ENCODE measurements at places on chromosomes 5 and 9.
A peak's percentile ranks its signal among the peaks of the same experiment; 100 is the strongest.

GRCh38 chr9:108396193-108396592, 459.6 kb downstream of the ACTL7B start:
- no peak for DNase-seq

DNA sequence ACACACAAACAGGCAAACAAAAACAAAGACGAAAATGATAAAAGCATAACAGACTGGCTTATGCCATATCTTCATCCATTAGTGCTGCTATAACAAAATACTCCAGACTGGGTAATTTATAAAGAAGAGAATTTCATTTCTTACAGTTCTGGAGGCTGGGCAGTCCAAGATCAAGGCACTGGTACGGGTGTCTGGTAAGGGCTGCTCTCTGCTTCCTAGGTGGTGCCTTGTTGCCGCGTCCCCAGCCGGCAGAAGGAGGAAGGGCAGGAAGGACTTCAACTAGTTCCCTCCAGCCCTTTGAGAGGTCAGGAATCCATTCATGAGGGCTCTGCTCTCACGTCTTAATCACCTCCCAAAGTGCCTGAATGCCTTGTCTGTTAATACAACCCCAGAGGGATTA, 122.6 kb downstream of the BOD1 start:
- no peak for DNase-seq

GRCh38 chr9:33332011-33332410, 41.7 kb downstream of the NFX1 start:
- no peak for DNase-seq

DNA sequence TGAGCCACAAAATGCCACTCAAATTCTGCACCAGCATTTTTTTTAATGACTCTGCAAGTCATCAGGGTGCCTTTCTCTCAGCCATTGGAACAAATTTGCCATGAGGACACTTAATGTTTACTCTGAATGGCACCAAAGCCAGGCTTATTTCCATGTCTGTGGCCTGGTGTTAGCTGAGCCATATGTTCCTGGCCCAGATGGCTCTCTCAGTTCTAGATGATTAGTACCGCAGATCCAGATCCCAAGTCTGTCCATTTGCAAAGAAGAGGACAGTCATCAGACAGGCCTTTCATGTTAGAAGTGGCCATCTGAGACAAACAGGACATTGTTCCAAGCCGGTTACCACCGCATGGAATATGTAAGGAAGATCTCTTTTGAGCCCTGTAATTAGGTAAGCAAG, 70.3 kb downstream of the INSYN2B start:
- DNase-seq: no peak

DNA sequence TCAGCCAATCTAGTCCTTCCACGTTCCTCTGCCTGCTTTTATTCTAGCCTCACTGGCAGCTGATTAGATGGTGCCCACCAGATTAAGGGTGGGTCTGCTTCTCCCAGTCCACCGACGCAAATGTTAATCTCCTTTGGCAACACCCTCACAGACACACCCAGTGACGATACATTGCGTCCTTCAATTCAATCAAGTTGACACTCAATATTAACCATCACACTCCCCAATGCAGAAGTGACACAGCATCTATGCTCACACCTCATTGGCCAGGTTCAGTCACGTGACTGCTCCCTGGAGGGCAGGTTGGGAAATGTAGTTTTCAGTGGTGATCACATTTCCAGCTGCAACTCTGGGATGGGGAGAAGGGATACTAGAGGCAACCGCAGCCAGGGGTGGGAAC, 13.0 kb downstream of the SUSD3 start:
- DNase-seq: no peak

- peak; percentile 16 for DNase-seq
Observed at GRCh38 chr9:3863111-3863528, 337.3 kb upstream of the RFX3 start.

- DNase-seq: no peak
Observed at GRCh38 chr5:139571543-139571942, 10.4 kb downstream of the UBE2D2 start.

DNA sequence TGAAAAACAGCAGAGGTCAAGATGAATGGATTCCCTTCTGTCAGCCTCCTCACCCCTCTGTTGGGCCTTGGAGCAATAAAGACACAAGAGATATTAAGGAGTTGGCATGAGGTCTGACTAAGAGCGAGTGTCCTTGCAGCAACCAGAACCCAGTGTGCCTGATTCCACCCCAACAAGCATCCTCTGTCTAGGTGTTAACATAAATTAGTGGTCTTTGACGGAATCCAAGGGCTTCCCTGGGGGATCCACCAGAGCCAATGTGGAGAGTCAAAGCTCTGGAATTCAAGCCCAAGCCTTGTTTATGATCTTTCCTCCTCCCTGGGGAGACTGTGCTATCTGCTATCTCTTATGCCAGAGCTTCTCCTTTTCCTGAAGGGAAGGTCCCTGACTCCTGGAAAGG, 128.1 kb upstream of the SMIM23 start:
- no peak for DNase-seq

DNA sequence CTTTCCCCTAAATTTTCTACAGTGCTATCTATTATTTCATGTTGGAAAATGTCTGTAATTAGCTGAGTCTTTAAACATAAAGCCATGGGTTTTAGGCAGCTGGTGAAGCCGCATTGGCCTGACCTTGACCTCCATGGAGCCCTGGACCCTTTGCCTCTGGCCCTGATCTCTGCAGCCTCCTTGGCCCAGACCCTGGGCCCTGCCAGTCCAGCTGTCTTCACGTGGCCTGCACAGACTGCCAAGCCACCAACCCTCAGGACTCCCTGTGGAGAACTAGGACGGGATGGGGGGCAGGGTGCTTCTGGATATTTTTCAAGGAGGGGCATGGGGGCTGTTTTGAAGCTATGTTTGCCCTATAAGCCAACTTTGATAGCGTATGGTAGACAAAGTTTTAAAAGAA, 29.8 kb upstream of the PPARGC1B start:
- no peak for DNase-seq

DNA sequence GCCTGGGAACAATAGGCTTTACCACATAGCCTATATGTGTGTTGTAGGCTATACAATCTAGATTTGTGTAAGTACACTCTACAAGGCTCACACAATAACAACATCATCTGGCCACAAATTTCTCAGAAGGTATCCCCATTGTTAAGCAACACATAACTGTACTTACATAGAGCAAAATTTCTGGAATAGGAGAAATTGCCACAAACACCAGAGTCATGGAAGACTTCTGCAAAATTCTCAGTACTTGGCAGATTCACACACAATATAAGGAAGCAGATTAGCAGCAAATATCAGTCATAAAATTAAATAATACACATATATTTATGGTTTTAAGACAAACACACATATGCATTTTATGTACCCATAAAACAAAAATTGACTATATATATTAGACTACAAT, 16.4 kb downstream of the GNAQ start:
- no peak for DNase-seq

- no peak for DNase-seq
Observed at GRCh38 chr5:39017504-39017903, 56.7 kb downstream of the RICTOR start.

- DNase-seq: no peak
Observed at GRCh38 chr9:105255421-105255820, 11.0 kb downstream of the SLC44A1 start.

DNA sequence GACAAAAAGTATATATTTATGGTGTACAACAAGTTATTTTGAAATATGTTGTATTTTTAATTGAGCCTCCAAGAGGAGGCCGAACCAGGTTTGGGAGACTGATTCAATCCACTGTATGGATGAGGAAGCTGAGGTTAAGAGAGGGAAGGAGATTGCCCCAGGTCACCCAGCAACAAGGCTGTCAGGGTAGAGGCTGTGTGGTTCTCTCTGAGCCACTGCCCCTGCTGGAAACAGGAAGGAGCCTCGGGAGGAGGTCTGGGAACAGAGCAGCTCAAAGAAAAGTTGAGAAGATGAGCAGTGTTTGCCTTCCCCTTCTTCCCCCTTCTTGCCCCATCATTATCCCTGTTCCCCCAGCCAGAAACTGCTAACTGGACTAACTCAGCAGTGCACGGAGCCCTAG, 6.6 kb upstream of the FAT2 start:
- DNase-seq: no peak

- no peak for DNase-seq
Observed at GRCh38 chr5:164202338-164202737, 696.9 kb downstream of the MAT2B start.

DNA sequence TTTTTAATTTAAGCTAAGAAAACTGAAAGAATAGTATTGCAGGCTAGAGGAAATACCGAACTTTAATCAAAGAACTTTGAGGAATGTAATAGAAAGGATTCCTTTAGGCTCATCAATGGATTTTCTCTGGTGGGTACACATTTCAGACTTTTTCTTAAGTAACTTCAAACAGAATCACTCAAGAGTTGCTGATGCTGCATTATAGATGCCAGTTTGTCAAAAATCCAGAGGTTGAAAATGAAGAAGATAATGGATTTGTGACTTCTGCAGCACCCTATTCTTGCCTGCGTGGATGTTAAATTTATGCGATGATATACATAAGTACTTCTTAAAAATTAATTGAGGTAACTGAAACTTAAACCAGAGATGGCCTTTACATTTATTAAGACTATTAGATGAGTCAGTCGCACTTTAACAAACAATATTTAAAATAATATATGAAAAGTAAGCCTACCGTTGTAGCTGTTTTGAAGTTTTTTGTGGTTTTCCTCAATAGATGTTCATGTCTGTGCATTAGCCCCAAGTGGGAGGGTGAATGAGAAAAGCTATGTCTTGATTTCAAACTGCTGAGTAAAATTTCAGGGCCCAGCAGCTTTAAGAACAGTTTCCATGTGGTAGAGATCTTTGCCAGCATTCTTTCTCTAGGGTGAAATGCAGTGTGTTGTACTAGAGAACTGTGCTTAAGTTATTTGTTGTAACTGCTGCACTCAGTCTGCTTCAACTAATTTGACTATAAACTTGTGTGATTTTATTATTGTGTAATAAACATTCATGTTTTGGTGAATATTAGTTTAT, at the start of gene OGN:
Gene OGN, minus strand, starts transcription at position 537 of the 795 bp plus-strand sequence. CDS start 1,171 bp downstream, outside the sequence.
- DNase-seq: no peak

GRCh38 chr9:108468364-108468763, 387.4 kb downstream of the ACTL7B start:
- no peak for DNase-seq

DNA sequence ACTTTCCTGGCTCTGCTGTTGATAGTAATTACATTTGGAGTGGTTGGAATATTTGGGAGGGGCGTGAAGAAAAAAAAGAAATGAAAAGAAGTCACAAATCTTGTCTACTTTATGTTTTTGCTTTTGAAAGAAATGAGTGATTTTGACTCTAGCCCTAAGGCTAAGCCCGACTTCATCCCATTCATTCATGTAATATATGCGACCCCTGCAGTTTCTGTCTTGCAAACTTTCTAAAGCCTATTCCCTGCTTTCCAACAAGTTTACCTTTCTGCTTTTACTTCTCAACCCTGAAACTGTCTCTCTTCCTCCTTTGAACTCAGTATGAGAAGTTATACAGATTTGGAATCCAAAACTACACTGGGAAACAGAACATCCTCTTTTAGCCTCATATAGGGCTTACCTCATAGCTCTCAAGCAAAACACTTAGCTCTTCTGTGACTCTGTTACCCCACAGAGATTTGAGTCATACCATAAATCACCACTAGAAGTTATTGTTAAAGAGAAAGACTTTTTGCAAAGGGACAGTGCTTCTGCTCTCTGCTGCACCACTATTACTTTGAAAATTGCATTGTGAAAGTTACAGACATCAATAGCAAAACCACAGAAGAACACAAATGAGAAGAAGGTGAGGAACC, 1.6 kb downstream of the CFAP95 start:
- DNase-seq: no peak

DNA sequence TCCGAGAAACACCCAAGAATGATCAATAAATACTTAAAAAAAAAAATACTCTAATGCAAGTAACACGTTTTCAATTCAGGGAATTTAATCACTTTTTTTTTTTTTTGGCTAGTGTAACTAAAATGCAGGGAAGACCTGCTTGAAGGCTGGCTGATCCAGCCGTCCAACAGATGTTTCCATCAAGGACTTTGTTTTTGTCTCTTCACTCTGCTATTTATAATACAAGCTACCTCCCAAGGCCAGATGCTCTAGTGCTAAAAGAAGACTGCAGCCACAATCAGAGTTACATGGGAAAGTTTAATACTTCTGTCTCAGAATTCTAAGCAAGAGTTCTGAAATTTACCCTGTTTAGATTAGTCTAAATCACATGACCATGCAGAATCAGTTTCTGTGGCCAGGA, 14.5 kb downstream of the TBCA start:
- no peak for DNase-seq

DNA sequence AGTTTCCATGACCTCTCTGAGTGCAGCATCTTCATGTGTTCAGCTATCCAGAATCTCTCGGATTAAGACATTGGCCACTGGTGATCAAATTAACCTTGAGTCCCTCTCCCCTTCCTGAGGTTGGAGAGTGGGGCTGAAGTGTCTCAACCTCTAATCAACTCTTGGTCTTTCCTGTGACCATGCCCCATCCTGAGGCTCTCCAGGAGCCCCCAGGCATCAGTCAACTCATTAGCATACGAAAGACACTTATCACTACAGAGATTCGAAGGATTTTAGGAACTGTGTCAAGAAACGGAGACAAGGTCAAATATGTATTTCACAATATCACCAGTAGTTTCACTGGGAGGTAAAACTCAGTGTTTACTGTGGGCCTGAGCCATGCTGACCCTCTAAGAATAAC, 130.2 kb upstream of the CCDC152 start:
- DNase-seq: no peak

DNA sequence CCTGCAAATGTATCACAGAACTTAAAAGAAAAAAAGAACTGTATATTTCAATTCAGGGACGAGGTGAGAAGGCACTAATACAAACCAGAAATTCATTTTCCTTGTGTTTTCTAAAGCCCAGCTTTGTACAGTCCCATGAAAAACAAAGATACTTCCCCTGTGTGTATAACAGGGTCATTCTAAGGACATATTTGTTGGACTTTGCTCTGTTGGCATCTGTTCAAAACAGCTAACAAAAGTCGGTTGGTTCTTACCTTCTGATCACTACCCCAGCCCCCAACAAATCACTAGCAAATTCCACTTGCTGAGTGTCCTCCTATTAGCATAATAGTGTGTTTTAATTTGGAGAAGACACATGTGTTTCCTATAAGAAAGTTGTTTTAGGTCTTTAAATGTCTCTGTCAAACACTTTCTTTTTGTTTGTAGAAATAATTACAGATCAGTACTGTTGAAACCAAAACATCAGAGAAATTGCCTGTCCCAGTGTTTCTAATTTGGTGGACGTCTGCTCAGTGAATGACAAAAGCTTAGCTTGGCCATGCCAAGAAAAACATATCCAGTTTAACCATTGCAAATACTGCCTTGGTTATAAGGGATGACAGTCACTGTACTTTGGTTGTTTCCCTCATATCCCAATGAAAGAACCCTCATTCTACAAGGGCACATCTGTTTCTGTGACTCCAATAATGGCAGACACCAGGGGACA, 480.5 kb downstream of the EBF1 start:
- DNase-seq: no peak

GRCh38 chr9:130927338-130927737, 11.7 kb downstream of the FIBCD1 start:
- DNase-seq: no peak

GRCh38 chr9:121754655-121755436, 103.4 kb downstream of the DAB2IP start:
- no peak for DNase-seq

- no peak for DNase-seq
Observed at GRCh38 chr9:91157883-91158282, 203.8 kb downstream of the AUH start.

GRCh38 chr9:98199388-98200033, 7.1 kb upstream of the CORO2A start:
- DNase-seq: no peak

GRCh38 chr9:119078015-119078414, 291.2 kb downstream of the BRINP1 start:
- DNase-seq: no peak

- no peak for DNase-seq
Observed at GRCh38 chr5:9401786-9402472, 143.9 kb downstream of the SEMA5A start.

Measured in NCI-H446 (cell line).